ENCODE measurements at places on chromosomes 3 and 15.

DNA sequence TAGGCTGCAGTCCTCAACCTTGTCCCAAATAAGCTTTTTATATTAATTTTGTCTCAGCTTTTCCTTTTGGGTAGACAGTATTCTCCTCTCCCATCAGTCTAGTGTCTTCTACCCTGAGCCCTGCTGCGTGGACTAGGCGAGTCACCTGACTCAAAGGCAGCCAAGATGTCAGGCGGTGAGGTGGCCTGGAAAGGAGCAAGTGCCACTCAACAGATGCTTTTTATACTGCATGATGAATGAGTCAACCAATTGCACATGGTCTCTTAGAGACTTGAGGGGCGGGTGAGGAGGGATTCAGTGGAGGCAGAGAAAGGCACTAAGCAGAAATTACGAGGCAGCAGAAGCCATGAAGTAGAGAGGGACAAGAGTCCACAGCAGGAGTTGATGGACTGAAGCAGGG is 95.9 kb downstream of the FRMD4B start:
- no peak for DNase-seq

DNA sequence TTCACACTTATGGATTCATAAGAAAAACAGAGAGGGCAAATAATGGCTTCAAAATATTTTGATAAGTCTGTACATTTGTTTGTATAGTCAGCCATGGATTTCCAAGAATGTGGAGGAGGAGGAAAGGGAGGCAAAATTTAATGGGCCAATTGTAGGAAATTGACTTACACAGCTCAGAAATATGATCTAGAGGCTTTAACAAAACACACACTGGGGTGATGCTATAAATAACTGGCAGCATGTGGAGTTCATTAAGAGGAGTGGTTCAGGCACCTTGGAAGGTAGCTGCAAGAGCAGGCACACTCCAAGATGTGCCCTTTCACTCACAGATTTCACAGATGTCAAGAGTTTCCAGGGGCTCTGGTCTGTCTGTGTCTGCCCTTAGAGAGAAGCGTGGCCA is 193.4 kb upstream of the RASGRP1 start:
- no peak for DNase-seq

- DNase-seq: no peak
Observed at GRCh38 chr3:42184651-42185443, 81.1 kb downstream of the CCK start.

DNA sequence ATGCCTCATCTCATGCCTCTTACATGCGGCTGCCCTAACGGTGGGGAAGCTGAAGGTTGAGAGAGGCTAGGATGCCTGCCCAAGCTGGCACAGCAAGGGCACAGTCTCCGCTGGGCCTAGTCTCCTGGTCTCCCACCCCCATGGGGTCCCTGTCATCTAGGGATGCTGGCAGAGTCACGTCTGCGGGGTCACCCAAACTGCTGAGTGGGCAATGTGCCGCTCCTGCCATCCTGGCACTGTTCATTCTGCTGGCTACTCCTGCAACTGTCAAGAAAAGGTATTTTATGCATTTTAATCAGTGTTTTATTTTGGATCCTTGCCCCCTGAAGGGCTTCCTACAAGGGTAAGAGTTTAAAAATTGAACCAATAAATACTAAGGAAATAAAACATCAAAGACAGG is 12.8 kb downstream of the LINGO1 start:
- no peak for DNase-seq

DNA sequence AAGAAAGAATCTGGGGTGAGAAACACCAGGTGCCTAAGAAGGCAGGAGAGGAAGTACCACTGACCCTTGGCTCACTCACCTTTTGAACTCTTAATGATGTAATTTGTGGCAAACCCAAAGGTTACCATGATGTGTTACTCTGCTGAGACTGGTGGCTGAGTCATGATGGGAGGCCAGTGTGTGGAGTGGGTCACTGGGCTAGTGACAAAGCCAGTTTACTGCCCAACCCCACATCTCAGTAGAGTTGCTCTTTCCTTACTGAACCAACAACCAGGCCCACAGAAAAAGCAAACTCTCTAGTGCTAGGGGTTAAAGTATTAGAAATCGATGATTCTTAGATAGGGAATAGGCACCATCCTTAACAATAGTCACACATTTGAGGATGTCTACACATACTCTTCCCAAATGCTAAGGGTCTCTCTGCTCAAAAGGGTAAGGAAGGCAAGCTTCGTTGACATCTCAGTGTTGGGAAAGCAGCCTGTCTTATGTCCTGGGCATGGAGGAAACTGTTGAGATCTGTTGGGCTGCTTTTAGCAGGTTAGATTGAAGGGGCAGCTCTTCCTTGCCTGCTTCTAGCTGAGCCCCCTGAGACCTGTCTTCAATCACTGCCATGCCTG is 3.1 kb downstream of the RBP2 start:
- no peak for DNase-seq

GRCh38 chr3:152496286-152496685 is 227.6 kb downstream of the MBNL1 start:
- no peak for DNase-seq
